ENCODE measurements at places on chromosomes 6 and 20.

DNA sequence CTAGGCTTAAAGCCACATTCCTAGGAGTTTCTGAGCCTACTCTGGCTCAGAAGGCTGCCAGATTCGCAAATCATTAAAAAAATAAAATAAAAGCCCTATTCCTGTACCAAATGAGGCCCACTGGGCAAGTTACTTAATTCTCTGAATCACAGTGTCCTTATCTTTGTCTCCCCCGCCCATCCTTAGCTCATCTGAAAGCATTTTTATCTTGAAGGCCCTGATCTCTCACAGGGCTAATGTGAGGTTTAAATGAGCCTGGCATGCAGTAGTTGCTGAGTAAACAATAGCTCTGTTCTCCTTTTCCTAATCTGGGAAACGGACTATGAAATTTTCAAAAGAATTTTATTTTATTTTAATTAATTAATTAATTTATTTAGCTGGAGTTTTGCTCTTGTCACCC, 2.1 kb upstream of the ZBTB12 start:
- DNase-seq, result no peak

DNA sequence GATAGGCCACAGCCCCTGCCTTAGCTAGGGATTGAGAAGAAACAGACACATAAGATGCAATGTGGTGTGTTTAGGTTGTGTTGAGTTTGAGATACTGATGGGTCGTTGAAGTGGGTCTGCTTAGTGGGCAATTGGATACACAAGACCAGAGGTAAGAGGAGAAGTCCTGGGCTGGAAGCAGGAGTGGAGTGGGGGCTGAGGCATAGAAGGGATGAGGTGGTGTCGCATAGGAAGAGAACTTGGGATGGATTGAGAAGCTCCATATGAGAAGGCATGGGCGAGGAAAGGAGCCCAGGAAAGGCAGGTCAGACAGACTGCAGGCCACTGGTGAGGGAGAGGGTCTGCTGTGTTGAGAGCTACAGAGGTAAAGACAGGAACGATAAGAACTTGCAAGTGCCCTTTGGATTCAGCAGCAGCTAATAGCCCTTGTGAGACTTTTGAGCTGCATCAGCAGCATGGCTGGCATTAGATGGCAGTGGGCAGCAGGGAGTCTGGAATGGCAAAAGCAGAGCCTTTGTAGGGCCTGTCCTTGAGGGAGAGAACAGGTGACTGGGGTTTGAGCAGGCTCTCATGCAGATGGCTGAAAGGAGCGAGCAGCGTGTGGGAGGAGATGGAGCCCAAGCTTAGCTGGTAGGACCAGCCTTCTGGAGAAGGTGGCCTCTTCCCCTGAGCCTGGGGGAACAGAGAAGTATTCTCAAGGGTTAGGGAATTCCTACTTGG, 33.2 kb downstream of the PLCG1 start:
- no peak for DNase-seq

DNA sequence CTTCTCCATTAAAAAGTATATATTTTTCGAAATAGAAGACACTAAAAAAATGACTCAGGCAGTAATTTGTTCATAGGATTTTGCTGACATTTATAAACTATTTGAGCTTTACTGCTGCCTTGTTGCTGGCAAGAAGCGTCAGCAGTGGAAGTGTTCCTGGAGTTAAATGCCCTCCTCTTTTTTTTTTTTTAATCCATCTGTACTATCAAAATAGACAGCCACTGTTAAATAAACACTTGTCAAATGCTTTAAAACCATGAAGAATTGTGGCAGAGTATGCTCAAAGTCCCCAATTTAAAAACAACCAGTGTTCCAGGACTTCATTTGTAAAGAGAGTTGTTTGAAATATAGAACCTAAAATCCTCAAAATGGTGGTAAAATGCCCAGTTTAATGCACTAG, 253.8 kb downstream of the NKAIN2 start:
- no peak for DNase-seq

GRCh38 chr20:54560357-54560756, 85.0 kb downstream of the DOK5 start:
- no peak for DNase-seq
